CD4-positive, alpha-beta T cell treated with Interleukin-1 beta for 1 hour (primary cell): ENCODE measurements at places on chromosomes 6 and 20.

DNA sequence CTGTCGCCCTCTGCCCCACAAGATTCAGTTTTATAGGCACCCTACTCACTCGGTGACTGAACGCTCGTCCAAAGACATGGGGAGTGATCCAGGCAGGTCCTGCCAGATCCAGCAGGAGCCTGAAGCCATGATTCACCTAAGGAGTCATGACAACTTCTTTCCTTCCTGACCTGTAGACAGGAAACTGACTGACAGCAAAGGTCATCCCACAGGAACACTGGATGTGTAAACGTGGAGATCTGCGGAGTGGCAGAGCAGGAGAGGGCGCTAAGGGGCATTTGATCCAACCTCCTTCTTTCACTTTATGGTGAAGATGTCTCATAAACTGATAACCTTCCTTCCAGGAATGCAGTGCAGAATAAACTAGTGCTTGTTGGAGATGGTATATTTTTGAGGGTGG lies 192.2 kb downstream of the GJA10 start:
- no peak for DNase-seq

GRCh38 chr6:85975957-85976356 lies 333.3 kb upstream of the SYNCRIP start:
- DNase-seq, result no peak

DNA sequence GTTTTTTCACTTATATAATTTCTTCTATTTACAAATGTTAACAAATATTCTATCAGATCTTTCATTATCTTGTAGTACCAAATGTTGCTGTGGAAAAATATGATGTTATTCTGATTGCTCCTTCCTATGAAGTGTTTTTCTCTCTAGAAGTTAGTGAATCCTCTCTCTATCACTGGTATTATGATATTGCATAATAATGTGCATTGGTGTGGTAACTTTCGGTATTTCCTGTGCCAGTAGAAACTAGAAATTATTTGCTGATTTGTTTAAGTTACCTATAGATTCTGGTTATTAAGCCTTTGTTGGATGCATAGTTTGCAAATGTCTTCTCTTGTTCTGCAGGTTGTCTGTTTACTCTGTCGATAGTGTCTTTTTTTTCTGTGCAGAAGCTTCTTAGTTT lies 342.5 kb downstream of the CENPW start:
- DNase-seq, result no peak

GRCh38 chr6:13667655-13668054 lies 44.0 kb downstream of the RANBP9 start:
- DNase-seq, result no peak

DNA sequence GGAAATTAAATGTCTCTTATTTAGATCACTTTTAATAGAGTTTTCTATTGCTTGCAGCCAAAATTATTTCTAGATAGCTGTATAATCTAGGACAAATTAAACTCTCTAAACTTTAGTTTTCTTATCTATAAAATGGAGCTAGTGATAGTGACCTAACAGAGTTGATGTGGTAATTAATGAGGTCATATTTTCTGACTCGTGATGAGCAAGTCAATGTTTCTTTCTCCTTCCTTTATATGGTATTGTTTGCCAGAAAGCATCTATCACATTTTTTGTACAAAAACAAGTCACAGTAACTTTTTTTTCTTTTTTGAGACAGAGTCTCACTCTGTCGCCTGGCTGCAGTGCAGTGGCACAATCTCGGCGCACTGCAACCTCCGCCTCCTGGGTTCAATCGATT lies 267.7 kb downstream of the FARS2 start:
- no peak for DNase-seq

GRCh38 chr6:11613858-11614257 lies 76.3 kb downstream of the TMEM170B start:
- DNase-seq, result no peak

- DNase-seq, result no peak
Observed at GRCh38 chr6:134729561-134729960, 220.3 kb downstream of the ALDH8A1 start.

- DNase-seq, result peak; percentile 21
Observed at GRCh38 chr6:139027620-139028182, 844 bp upstream of the ABRACL start.

DNA sequence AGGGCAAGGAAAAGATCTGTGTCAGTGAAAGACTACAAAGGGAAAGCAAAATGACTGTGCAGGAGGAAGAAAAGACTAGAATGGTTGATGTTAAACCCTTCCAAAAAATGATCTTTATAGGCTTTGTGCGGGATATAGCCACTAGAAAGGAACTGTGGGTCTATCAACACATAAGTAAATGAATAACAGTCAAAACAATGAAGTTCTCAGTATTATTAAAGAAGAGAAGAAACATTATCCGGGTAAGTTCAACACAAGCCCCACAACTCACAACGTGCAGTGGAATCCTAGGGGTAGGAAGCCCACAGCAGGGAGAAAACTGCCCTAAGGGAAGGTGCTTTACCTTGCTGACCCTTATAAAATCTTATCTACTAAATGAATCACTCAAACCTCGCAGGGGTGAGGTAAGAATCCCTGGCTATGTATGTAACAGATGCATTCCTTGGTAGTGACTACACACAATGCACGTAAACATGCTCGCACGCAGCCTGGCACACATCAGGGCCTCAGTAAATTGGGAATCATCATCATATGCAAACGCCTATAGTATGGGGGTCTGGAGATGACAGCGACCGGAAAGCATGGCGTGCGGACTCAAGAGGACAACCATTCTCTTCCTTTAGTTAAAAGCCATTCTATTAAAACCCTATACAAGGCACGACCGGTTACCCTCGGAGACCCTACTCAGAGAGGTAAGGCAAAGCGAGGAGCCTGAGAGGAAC lies 11.3 kb downstream of the TFAP2A start:
- no peak for DNase-seq

DNA sequence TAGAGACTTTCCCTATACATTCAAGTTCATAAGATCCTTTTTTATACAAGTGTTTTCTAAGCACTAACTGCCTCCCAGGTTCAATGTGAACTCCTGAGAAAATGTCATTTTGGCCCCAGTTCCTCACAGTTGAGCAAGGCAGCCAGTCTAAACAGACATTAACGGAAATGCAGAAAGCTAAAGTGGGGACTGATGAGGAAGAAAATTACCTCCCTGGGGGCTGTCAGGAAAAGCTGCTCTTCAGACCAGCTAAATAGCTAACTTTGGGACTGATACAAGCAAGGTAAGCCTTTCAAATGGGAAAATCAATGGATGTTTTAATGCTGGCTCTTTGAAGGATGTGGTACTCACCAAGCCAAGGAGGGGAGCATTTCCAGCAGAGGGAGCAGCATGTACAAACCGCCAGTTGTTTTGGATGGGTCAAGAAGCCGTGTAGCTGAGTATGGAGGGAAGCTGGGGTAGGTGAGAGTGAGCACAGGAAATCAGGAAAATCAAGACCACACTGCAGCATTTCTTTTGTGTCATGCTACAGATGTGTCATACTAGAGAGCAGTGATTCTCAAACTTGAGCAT lies 180.8 kb upstream of the CHD6 start:
- no peak for DNase-seq

DNA sequence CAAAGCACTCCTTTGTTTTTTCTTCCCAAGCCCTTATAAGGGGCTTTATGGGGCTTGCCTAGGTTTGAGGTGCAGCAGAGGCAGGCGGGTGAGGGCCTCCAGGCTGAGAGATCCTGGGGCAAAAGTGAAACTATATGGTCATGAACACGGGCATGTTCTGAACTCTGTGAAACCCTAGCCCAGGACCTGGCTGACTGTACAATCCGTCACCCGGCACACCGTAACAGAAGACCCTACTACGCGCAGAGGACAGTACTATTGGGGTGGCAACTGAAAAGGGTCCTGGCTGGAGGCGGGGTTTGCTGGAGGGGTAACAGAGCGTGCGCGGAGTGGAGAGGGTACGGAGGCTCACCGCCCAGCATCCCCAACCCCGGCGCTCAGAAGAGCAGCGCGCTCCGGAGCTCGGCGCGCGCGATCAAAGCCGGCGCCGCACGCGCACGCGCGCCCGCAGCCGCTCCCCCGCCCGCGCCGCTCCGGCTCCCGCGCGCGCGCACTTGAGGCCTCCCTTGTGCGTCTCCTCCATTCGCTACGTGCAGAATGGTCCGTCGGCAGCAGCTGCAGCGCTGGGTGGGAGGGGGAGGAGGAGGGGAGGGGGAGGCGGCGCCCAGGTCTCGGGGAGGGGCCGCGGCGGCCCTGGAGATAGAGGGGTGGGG lies 54.2 kb downstream of the MRPL14 start:
- DNase-seq, result peak; percentile 77

DNA sequence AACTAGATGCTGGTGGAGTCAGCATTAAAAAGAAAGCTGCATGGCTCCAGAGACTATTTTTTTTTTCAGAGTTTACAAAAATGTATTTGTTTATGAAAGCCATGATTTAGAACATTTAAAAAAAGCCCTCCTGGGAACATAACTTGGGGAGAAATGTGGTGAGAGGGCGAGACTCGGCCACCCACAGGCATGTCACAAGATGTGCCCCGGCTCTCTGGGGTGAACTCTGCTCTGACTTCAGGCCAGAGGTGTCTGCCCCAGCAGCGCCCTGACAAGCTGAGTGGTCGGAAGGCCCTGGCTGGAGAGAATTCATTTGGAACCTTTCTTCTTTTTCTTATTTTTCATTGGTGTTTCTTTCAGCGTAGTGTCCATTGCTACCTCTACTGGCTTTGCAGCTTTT lies 21.7 kb upstream of the RFPL4B start:
- DNase-seq, result no peak

DNA sequence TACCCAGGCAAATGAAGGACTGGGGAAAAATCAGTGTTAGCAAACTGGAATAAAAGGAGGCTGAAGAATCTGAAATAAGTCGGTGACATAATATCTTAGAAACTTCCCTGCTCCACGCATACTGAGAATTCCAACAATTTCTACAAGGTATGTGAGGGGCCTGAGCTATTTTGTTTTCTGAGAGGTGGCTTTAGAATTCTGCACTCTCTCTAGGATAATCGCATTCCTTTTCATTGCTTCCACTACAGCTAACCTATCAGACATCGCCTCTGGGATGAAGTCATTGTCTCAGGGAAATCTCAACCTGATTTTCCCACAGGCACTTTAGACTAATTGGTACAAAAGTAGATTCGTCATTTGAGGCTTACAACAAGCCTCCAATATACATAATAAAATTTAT lies 740.8 kb downstream of the PHF3 start:
- no peak for DNase-seq
